SK-N-SH (cell line): ENCODE measurements at places on chromosomes 1 and 21. TPM values are rescaled to one million over a fixed set of nuclear protein-coding genes. Genes with fewer than 3 reads are reported as not detected.

DNA sequence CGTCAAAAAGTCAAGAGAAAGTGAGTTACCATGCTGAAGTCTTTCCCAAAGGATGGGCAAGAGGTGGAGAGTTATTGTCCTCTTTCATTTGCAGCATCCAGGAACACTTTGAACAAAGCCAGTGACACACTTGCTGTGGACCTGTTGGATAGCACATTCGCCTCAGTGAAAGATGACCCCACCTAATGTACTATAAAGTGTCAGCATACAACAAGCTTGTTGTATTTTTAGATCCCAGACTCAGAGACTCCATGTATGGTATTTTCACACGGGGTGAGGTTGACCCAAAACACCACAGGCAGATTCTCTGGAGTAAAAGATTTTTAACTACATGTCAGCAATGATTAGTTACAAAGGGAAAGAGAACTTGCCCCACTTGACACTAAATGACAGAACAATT lies 273.8 kb downstream of the PTBP2 start:
- H3K4me3 ChIP-seq: no peak overlapping the region
- no peaks in the 10 kb centered on the region for H3K27me3 ChIP-seq
- H3K4me1 ChIP-seq: peaks cover 29% of the 10 kb centered on the region
- DNase-seq: no peak
- no peaks in the 10 kb centered on the region for H3K36me3 ChIP-seq

- DNase-seq: peak; percentile 39
- H3K4me3 ChIP-seq: no peak overlapping the region
- H3K27me3 ChIP-seq: no peaks in the 10 kb centered on the region
- no peak overlapping the region for H3K27ac ChIP-seq
- peaks cover 32% of the 10 kb centered on the region; the same call in 1 of the 2 replicates for H3K36me3 ChIP-seq
These were observed 49.4 kb upstream of the A3GALT2 start for GRCh38 chr1:33370301-33370700.

DNA sequence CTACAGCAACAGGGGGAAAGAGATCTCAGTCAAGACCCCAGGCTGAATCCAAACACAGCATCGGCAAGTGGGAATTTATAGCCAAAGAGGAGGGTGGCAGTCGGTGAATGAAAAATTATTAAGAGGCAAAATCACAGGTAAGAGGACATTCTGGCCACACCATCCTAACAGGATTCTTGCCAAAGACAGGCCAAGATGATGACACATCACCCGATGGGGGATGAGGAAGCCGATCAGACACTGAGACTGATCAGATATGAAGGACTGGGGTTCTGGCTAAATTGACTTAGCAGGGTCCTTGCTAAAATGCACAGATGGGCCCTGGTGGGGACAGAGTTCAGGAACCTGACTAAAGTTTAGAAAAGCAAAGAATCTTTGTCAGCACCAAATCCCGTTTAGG lies 402.2 kb downstream of the SMYD3 start:
- DNase-seq: no peak
- no peaks in the 10 kb centered on the region for H3K27me3 ChIP-seq
- no peak overlapping the region for H3K27ac ChIP-seq
- no peak overlapping the region for H3K4me3 ChIP-seq

The PDZK1 gene
- 0.16 and 0.24 TPM in 2 replicates for polyA plus RNA-seq

- no peak for DNase-seq
- H3K4me3 ChIP-seq: no peak overlapping the region
- H3K4me1 ChIP-seq: peaks cover 9% of the 10 kb centered on the region; the same call in 1 of the 2 replicates
- H3K36me3 ChIP-seq: no peaks in the 10 kb centered on the region
These were observed 56.4 kb upstream of the FMOD start for GRCh38 chr1:203407296-203407695.

GRCh38 chr1:184075055-184076029 lies 23.8 kb downstream of the TSEN15 start:
- H3K27me3 ChIP-seq: no peaks in the 10 kb centered on the region
- H3K4me3 ChIP-seq: no peak overlapping the region; the same call in 1 of the 2 replicates
- H3K36me3 ChIP-seq: peaks cover 19% of the 10 kb centered on the region
- peak; percentile 37 for DNase-seq
- no peaks in the 10 kb centered on the region; the same call in 1 of the 2 replicates for H3K4me1 ChIP-seq

DNA sequence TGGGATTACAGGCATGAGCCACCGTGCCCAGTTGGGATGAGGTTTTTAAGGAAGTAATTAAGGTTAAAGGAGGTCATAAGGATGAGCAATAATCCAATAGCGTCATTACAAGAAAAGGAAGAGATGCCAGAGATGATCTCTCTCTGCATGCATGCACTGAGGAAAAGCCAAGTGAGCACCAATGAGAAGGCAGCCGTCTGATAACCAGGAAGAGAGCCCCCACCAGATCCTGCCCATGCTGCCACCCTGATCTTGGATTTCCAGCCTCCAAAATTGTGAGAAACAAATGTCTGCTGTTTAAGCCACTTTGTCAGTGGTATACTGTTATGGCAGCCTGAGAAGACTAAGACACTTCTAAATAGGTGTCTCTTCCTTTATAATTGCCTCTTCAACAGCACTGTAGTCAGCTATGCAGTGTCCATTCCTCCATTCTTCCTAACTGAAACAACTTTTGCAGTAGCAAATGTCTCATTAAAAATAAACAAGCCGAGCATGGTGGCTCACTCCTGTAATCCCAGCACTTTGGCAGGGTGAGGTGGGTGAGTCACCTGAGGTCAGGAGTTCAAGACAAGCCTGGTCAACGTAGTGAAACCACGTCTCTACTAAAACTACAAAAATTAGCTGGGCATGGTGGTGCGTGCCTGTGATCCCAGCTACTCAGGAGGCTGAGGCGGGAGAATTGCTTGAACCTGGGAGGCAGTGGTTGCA lies 216.2 kb upstream of the RUNX1 start:
- DNase-seq: no peak
- no peaks in the 10 kb centered on the region for H3K27me3 ChIP-seq
- peaks cover 3% of the 10 kb centered on the region for H3K36me3 ChIP-seq
- H3K4me3 ChIP-seq: no peak overlapping the region
- no peaks in the 10 kb centered on the region for H3K4me1 ChIP-seq
- H3K27ac ChIP-seq: no peak overlapping the region

DNA sequence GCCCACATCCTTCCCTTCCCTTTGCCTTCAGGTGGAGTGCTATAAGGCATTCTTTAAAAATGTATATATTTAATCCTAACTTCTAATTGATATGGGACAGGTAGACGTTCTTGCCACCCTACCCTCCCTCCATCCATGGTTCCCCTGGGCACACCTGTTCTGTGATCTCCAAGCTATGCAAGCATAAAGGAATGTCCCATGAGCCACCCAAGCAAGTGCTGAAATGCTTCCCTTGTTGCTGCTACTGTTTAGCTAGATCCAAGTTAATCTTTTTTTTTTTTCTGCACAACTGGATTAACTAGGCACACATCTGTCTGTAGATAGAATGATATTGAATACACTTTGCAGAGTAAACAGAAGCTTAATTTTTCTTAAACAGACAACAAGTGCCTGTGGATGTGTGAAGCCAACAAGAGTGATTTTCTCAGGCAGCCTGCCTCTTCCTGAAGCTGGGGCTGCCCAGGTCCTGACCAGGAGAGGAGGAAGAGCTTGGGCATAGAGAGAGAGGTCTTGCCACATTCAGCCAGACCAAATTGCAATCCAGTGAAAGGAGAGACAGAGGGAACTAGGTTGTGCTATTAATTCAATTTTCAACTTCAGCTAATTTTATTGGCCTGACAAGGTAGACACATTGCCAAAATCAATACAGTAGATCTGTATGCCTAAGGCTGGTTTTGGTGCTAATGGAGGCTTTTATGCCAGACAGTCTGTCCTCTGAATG lies 28.2 kb upstream of the ATP1B1 start:
- H3K36me3 ChIP-seq: no peaks in the 10 kb centered on the region
- no peak for DNase-seq
- H3K4me1 ChIP-seq: no peaks in the 10 kb centered on the region

The CFAP141 gene
- not detected in 2 replicates for polyA plus RNA-seq

- H3K27ac ChIP-seq: no peak overlapping the region
- H3K4me3 ChIP-seq: no peak overlapping the region
- no peaks in the 10 kb centered on the region for H3K36me3 ChIP-seq
- no peaks in the 10 kb centered on the region for H3K27me3 ChIP-seq
- H3K4me1 ChIP-seq: no peaks in the 10 kb centered on the region; the same call in 1 of the 2 replicates
These were observed 20.5 kb upstream of the SMYD3 start for GRCh38 chr1:246527402-246528088.

The THEMIS2 gene
- 4.1 and 4.9 TPM in 2 replicates for polyA plus RNA-seq

DNA sequence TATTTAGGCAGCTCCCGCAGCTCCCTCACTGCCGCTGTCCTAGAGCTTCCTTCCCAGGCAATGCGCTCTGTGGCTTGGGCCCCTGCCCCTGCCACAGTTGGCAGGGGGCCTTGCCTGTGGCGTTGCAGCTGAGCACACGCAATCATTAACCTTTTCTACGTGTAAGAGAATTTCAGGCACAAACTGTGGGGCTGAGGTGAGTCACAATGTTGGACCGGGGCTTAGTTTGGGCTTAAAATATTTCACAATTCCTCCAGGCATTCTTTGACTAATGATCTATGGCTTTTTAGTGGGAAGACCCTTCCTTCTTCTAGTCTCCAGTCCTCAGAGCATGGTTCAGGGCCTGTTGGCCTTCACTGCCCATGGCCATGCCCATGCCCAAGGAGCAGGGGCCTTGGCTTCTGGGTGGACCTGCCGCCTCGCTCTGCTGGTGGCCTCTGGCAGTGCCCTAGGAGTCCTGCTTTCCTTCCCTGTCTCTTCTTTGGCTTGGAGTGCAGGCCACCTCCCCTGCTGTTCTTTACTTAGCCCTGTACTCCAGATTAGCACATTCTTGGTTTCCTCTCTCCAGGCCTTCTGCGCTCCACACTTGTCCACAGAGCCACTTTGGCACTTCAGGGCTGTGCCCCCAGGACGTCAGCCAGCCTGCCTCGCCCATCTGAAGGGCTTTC lies 39.2 kb downstream of the MAPKAPK2 start:
- H3K27ac ChIP-seq: no peak overlapping the region
- peaks cover 3% of the 10 kb centered on the region for H3K36me3 ChIP-seq
- DNase-seq: no peak
- no peaks in the 10 kb centered on the region for H3K27me3 ChIP-seq

The BARHL2 gene
- not detected in 2 replicates for polyA plus RNA-seq

GRCh38 chr21:34983680-34984086 lies 65.4 kb downstream of the RUNX1 start:
- H3K27ac ChIP-seq: peak overlapping the region; percentile 96
- peaks cover 16% of the 10 kb centered on the region for H3K4me1 ChIP-seq
- no peak for DNase-seq
- no peaks in the 10 kb centered on the region for H3K27me3 ChIP-seq

The RYR2 gene
- polyA plus RNA-seq: under 0.01 and 0.03 TPM in 2 replicates

DNA sequence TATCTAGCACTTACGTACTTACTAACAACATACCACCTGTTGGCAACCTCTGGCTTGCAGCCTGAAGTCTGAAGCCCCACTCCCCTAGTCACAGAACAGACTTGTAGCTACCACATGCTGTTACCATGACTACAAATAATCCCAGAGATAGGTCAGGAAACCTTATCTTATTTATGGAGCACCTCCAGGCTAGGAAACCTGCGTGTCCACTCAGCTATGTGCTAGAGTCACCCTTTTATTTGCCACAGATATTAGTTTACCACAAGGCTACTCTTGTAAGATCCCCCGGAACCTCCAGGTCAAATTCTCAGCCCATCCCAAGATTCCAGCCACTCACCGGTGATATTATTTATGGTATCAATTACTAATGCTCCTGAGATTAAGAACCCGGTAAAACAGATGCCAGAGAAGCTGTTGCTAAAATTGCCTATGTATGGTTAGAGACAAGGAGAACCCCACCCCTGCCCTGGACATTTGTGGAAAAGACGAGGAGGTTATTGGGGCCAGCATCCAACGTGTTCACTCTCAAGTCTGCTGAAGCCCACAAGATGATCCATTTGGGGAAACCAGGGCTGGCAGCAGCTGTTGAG lies 116.5 kb downstream of the TBX15 start:
- H3K27ac ChIP-seq: no peak overlapping the region
- no peaks in the 10 kb centered on the region for H3K36me3 ChIP-seq
- no peak for DNase-seq
- H3K4me1 ChIP-seq: no peaks in the 10 kb centered on the region
- no peaks in the 10 kb centered on the region for H3K27me3 ChIP-seq

The CSMD2 gene
- 0.02 TPM in 1 of 2 replicates, not detected in the other for polyA plus RNA-seq

- no peak overlapping the region for H3K4me3 ChIP-seq
- H3K27me3 ChIP-seq: no peaks in the 10 kb centered on the region
- DNase-seq: no peak
- no peak overlapping the region for H3K27ac ChIP-seq
- H3K36me3 ChIP-seq: no peaks in the 10 kb centered on the region
- no peaks in the 10 kb centered on the region for H3K4me1 ChIP-seq
These were observed 15.5 kb upstream of the FAM78B start for GRCh38 chr1:166182281-166182680.

DNA sequence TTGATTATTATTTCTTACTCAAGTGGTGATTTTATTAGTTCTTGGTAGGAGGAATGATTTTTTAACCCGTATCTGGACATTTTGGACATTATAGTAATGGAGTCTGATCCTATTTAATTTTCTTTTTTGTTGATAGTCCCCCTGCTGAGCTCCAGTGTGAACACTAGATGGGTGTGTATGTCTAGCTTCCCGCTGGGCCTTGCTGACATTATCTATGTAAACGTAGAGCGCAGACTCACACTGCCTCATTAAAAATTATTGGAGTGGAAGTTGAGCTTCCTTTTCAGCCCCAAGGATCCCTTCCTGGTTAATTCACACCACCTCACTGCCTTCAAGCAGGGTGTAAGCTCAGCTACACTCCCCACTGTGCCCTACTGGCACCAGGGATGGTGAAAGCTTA lies 467.6 kb upstream of the PKN2 start:
- H3K4me1 ChIP-seq: no peaks in the 10 kb centered on the region; the same call in 1 of the 2 replicates
- H3K4me3 ChIP-seq: no peak overlapping the region
- no peaks in the 10 kb centered on the region for H3K27me3 ChIP-seq
- no peak overlapping the region for H3K27ac ChIP-seq

- H3K27me3 ChIP-seq: no peaks in the 10 kb centered on the region
- DNase-seq: peak; percentile 37
- no peak overlapping the region for H3K4me3 ChIP-seq
These were observed 12.2 kb upstream of the LAMC2 start for GRCh38 chr1:183173828-183174227.

DNA sequence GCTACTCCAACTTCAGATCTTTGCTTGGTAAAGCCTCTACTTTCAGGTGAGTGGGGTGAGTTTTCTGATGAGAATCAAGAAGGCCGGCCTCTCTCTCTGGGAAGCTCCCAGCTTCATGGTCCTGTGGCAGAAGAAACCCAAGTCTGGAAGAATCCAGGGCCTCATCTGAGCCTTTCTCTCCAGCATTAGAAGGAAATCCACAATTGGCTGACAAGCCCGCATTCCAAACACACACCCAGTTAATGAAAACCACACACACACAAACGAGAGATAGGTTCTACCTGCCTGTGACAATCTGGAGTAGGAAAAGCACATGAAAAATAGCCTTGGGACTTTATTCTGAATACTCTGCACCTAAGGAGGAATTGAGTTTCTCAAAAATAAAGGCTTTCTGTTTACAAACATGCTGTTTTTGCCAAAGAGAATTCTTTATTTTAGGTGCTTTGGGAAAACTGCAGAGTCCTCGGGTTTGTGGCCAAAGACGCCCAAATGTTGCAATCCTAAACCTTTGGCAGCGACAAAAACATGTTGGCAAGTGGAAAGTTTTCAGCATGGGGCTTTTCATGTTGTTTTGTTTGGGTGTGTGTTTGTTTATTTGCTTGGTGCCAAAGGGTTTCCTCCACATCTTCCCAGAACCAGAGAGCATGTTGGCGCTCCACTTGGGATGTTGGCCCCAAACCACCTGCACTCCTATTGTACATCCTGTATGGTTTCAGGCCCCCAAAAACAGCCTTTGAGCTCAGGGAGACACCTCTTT lies 216.2 kb downstream of the SETD4 start:
- H3K36me3 ChIP-seq: no peaks in the 10 kb centered on the region
